Stimulated activated CD4-positive, alpha-beta T cell treated with anti-CD3 and anti-CD28 coated beads, Interleukin-1b, Interleukin-23, amount 100 ng/mL, for 1 hour (primary cell): ENCODE measurements at places on chromosomes 13 and 19.

GRCh38 chr13:112118451-112119064 is 51.6 kb downstream of the SOX1 start:
- DNase-seq: no peak

DNA sequence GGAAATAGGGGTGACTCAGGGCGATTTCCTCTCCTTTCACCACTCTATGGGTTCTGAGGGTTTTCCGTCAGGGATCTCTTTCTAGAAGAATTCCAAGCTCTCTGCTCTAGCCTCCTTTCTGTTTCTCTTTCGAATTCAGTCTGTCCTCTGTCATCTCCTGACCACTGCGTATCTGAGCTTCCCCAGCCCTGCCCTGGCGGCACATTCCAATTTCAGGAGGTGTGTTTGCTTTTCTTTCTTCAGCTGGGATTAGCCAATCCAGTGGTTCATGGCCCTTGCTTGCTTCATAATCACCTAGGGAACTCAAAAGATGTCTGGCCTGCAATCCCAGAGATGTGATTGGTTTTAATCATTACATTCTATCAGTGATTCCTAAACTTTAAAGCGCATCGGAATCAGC is 9.4 kb downstream of the IFNL2 start:
- DNase-seq: no peak

GRCh38 chr19:46480415-46480814 is 9.1 kb upstream of the PNMA8A start:
- no peak for DNase-seq

GRCh38 chr19:3986260-3987041 is 1.2 kb upstream of the EEF2 start:
- no peak for DNase-seq

DNA sequence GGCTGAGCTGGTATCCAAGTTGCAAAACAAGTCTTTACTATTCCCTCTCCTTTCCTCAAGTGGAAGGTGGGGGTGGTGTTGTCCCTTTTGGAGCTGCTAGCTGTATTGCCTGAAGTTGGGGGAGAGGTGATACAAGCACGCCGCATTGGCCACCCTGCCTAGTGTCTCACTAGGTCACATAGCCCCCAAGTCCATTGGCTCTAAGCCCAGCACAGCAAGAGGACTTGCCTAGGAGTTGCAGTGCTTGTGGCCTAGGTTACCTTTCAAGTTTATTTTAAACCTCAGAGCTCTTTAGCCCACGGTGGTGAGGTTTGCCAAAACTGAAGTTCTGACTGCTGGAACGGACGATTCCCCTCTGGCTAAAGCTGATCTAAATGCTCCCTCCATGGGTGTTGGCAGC is 5.3 kb upstream of the DNAJC3 start:
- no peak for DNase-seq

DNA sequence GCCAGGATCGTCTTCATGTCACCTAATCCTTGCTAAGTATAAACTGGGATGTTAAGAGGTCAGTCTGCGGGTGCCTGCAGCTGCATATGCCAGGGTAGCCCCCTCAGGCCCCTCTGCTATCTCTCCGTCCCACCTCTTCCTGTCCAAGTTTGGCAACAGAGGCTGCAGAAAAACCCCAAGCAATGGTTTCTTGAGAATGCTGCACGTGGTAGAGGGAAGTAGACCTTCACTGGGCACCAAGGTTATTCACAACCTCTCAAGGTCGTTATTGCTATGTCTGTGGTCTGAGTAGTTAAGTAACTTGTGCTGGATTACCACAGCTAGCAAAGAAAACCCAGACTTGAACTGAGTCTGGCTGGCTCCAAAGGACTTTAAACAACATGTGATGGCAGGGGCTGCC is 77.9 kb upstream of the XPO4 start:
- DNase-seq: no peak

DNA sequence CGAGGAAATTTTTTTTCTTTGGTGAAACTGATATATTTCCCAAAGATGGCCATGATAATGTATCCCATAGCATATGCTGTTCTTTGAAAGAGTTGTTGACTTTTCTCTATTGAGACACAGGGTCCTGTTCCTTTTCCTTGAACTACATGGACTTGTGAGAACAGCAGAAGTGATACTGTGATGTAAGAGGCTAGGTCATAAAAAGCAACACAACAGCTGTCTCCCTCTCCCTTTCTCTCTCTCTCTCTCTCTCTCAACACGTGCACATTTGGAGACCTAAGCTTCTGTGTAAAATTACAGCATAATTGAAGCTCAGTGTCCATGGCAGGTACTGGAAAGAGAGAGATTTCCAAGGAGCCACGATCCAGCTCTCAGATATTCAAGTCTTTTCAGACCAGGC is 1712.4 kb downstream of the EFNB2 start:
- DNase-seq: no peak

DNA sequence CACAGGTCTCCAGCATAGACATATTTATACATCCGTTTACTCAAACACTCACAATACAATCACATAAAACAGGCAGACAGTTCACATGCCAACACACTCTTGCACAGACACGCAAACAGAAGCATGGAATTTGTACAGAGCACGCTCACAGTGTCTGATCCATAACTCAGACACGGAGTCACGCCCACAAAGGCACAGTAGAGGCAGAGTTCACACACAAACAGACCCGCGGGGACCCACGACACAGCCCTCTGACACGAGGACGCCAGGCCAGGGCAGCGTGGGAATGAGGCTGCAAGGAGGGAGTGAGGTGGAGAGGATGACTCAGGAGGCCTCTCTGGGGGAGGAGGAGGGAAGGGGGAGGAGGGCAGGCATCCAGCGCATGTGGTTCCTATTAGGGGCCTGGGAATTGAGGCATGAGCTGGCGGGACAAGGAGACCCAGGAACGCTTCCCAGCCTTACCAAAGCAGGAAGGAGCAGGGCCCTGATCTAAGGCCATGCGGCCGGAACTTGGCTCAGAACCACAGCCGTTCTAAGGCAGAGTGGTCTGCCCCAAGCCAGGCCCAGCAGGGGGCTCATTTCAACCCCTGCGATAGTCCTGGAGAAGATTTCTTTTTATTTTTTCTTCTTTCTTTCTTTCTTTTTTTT is 9.1 kb upstream of the OLFM2 start:
- no peak for DNase-seq

DNA sequence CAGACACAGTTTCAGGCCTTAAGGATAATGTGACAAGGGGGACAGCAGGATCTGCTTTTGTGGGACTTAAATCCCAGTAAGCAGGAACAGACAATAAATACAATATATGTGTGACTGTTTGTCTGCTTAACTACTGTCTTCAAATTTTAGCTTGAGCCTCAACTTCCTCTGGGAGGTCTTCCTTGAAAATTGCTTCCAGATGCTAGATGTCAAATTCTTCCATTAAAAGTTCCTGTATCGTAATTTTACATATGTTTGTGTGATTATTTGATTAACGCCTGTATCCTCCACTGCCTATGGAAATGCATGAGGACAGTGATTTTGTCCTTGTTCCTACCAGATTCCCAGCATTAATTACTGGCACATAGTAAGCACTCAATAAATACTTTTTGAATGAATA is 385.5 kb downstream of the NDFIP2 start:
- DNase-seq: no peak

DNA sequence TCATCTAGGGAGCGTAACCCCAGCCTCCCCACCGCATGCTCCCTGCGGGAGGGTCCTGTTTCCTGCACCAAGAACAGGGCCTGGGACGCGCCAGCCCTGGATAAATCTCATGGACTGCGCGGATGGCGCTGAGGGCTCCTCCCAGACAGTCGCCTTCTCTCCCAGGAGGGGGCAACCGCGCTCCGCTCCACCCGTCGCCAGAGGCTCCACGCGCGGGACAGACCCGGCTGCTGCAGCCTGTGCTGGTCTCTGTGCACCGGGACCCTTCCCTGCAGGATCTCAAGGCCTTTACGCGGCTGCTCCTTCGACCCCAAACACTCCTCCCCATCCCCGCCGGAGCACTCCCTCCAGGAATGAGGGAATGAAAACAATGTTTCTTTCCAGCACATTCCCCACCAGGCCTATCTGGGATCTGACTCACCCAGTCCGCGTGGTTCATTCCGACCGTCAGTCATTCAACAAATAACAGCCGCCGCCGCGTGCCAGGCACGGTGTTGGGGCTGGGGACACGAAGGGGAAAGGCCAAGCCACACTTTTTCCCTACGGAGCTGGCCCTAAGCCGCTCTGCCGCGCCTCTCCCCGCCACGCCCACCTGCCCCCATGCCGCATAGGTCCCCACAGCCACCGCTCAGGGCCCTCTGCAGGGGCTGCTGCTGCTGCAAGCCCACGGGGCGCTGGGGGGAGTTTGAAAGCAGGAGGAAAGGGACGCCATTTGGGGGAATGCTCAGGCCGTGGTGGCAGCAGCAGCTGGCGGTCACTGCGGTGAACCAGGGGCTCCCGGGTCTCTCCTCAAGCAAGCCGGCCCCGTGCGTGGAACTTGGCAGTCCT is 6.0 kb downstream of the PNMA8B start:
- no peak for DNase-seq

DNA sequence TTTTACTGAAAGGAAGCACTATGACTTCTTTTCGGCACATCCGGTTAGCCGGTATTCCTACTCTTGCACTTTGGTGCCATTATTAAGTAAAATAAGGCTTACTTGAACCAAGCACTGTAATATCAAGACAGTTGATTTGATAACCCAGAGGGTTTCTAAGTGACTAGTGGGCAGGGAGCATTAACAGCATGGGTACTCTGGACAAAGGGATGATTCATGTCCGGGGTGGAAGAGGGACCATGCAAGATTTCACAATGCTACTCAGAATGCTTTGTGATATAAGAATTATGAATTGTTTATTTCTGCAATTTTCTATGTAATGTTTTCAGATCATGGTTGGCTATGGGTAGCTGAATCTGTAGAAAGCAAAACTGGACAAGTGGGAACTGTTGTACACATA is 282.1 kb downstream of the TDRD3 start:
- DNase-seq: no peak

- DNase-seq: no peak
Observed at GRCh38 chr19:54325194-54325621, 12.2 kb upstream of the LILRA5 start.
